ENCODE measurements at places on chromosomes 13 and 19.
A peak's percentile ranks its signal among the peaks of the same experiment; 100 is the strongest.

DNA sequence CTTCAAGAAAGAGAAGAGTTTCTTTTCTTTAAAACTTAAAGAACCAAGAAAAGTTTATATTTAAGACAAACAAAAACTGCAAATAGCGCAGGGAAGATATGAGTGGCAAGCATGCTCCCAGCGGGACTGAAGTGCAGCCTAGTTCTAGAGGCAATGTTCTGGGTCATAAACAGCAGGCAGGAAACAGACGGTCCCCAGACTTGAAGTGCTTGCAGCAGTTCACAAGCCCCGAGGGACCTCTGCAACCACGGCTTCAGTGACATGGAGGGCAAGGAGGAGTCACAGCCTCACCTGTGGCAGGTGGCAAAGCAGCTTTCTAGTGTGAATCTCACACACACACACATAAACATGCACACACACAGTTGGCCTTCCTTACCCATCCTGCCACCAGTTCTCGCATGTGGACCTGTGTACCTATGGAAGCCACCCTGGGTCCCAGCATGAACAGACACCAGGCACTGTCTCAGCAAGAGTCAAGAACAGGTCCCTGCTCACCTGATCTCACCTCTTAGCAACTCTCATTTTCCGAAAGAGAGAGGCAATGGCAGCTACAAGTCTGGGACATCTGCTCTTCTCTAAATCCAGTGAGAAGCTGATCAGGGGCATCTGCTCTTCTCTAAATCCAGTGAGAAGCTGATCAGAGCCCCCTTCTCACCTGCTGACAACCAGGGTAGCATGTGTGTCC lies 162.0 kb downstream of the EFNB2 start:
- peak; percentile 17 for DNase-seq

DNA sequence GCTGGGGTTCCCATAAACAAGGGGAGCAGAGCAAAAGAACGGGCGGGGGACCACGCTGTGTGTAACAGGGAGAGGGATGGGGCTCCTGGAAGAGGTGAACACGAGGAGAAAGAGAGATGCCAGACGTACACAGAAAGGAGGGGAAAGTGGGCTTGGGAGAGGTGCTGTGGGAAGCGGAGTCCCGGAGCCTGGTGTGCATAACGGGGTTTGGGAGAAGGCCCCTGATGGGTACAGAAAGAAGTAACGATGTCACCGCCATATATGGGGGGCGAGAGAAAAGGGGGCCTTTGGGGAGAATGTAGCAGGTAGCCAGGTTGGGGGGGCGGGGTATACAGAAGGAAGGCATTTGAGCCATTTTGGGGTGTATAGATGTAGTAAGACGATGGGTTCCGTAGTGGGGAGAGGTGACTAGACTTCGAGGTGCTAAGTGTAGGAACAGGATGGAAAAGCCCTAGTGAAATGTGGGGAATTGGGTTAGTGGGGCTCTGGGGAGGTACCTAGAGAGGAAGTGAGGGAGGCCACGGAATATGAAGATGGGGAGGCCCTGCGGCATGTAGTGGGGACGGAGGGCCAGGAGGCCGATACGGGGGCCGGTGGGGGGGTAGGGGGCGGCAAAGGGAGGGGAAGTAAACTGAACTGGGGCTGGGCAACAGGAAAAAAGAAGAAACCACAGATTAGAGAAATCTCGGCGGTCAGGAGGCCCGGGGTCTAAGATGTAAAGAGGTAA lies 787 bp downstream of the ZNF580 start:
- DNase-seq: peak; percentile 38

- DNase-seq: no peak
Measured at GRCh38 chr13:75766636-75767035, 130.5 kb downstream of the LMO7 start.

DNA sequence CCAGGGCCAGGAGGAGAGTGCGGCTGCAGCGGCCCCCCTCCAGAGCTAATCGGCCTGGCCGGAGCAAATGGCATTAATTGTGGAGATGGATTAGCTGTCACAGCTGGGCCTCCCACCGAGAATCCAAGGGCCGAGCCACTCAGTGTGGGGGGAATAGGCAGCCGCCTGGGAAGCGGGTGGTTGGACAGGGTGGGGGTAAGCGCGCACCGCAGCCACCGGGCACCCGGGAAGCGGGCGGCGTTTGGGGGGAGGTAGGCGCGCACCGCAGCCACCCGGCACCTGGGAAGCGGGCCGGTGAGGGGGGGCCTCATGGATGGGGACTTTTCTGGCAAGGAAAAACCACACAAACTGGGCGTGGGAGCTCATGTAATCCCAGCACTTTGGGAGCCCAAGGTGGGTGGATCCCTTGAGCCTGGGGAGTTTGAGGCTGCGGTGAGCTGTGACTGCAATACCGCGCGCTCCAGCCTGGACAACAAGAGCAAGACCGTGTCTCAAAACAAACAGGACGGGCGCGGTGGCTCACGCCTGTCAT lies 9.7 kb downstream of the R3HDM4 start:
- no peak for DNase-seq

GRCh38 chr13:113938716-113939115 lies 35.2 kb downstream of the C13orf46 start:
- no peak for DNase-seq

GRCh38 chr13:40149611-40150274 lies 494.3 kb downstream of the COG6 start:
- DNase-seq: no peak

GRCh38 chr19:48544856-48545750 lies 6.9 kb upstream of the SULT2B1 start:
- no peak for DNase-seq

GRCh38 chr19:15246198-15246481 lies 13.9 kb upstream of the EPHX3 start:
- no peak for DNase-seq

DNA sequence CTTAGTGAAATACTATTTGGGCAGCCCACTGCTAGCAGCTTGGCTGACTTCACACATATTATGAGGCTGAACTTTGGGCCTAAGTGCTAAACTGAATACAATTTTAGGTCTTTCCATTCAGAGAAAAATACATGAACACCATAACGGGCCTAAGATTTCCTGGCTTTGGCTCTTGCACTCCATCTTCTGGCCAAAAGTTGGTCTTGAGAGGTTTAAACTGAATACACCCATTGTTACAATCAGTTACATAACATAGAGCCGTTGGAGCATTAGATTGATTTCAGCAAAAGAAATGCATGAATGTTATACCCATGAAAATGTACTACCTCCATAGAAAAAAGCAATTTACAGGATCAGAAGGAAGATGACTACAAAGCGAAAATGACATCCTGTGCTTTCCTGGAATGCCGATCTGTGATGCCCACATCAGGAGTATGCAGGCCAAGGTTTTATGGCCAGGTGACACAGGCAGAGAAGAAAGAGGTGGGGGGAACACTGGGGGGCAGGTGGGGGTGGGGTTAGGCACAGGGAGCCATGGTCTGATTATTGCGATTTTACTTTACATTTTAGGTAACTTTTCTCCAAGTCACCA lies 11.1 kb upstream of the SHISA2 start:
- DNase-seq: no peak

Measured in germinal center (tissue), 1 donor.